CD4-positive, alpha-beta T cell (primary cell): ENCODE measurements at places on chromosomes 3 and 15. TPM values are rescaled to one million over a fixed set of nuclear protein-coding genes. Genes with fewer than 3 reads are reported as not detected.

DNA sequence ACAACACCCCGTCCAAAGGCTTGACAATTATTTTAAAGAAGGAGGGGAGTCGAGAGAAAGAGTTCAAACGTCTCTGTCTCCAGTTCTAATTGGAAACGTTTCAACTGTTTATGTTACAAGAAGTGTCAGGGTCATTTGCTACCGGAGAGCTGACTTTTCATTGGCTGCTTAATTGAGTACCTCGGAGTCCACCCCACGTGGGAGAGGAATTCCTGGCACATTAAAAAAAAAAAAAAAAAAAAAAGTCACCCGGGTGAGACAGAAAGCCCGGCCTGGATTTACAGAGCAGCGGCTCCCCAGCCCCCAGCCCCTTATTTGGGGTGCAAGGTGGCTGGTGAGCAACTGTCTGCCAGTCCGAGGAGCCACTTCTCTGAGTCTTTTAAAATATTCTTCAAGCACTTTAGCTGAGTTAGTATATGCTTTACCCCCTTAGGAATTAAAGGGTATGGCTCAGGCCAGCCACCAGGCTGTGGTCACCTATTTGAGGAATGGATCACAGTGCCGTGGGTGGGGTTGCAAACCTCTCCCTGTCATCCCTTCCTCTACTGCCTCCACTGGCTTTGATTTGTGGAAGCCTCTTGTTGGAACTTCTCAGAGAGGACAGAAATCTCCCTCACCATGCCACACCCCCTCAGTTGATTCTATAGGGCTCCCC is 3.9 kb upstream of the TLE3 start:
- no peaks in the 10 kb centered on the region for H3K36me3 ChIP-seq
- no peaks in the 10 kb centered on the region for H3K27me3 ChIP-seq
- no peak for DNase-seq
- no peak overlapping the region for H3K4me3 ChIP-seq
- peaks cover 36% of the 10 kb centered on the region for H3K4me1 ChIP-seq

- H3K4me1 ChIP-seq = no peaks in the 10 kb centered on the region
- peaks cover 92% of the 10 kb centered on the region for H3K36me3 ChIP-seq
- H3K4me3 ChIP-seq = no peak overlapping the region
Observed at GRCh38 chr3:37337481-37337880, 163.1 kb upstream of the LRRFIP2 start.

DNA sequence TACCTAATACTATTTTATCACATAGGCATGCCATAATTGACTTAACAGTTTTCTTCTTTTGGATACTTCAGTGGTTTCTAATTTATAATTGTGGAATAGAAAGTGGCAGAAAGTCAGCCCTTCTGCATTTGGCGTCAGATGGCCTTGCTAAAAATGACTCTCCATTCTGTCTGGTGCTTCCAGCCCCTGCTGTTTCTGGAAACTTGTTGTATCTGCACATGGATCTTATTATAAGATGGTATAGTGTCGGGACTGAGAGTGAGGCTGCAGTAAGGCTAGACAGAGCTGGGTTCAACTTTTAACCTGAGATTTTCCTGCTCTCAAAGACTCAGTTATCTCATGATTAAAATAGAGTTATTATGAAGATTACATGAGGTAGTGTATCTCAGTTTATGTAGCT is 74.8 kb upstream of the WDR72 start:
- H3K27me3 ChIP-seq = no peaks in the 10 kb centered on the region
- DNase-seq = no peak
- H3K4me3 ChIP-seq = no peak overlapping the region
- no peaks in the 10 kb centered on the region for H3K4me1 ChIP-seq

DNA sequence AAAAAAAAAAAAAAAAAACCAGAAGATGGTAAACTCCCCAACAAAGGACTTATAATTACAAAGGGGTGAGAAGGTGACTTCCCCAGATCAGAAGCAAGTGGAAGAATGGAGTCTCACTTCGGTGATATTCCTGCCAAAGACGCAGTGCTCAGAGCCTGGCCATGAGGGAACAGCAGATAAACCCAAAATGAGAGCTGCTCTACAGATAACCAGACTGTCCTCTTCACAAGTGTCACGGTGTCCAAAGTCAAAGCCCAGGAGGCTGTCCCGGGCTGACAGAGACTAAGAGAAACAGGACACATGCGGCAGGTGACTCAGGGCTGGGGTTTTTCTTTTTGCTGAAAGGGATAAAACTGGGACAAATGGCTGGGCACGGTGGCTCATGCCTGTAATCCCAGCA is 48.8 kb downstream of the HMCES start:
- DNase-seq = no peak
- H3K36me3 ChIP-seq = no peaks in the 10 kb centered on the region
- H3K4me3 ChIP-seq = no peak overlapping the region
- no peaks in the 10 kb centered on the region for H3K27me3 ChIP-seq

- no peaks in the 10 kb centered on the region for H3K36me3 ChIP-seq
- peaks cover 7% of the 10 kb centered on the region for H3K4me1 ChIP-seq
- H3K4me3 ChIP-seq = no peak overlapping the region
Observed at GRCh38 chr3:127685708-127686511, 13.2 kb downstream of the ABTB1 start.

- H3K36me3 ChIP-seq = no peaks in the 10 kb centered on the region
- no peak for DNase-seq
- H3K4me3 ChIP-seq = no peak overlapping the region
- H3K4me1 ChIP-seq = no peaks in the 10 kb centered on the region
Observed at GRCh38 chr3:186381424-186382216, 19.6 kb upstream of the DGKG start.

DNA sequence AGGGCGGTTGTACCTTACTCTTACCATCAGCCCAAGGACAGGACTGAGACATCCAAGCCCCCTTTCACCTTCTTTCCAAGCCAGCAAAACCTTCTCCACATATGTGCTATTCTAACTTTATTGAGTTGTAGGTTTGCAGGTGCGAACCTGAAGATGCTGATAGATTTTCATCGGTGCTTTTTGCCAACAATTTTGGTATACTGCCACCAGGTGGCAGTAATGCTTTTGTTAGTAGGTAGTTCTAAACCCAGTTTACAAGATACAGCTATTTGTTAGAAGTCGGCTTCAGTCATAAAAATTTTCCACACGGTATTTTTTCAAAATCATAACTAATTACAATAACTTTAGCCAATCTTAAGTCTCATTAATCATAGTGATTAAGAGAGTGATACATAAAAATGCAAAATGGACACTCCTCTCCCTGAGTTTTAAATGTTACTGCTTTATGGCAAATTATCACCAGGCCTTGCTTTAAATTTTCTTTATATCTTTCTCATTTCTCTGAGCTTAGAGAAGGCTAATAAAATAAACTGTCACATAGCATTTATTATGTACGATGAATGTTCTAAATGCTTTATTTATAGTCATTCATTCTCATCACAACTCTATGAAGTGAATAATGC is 636 bp downstream of the TBC1D21 start:
- no peak overlapping the region for H3K4me3 ChIP-seq
- H3K36me3 ChIP-seq = no peaks in the 10 kb centered on the region
- peaks cover 24% of the 10 kb centered on the region for H3K27me3 ChIP-seq
- no peaks in the 10 kb centered on the region for H3K4me1 ChIP-seq
- H3K27ac ChIP-seq = no peak overlapping the region

Gene SPINK8
- total RNA-seq = not detected

Gene LRRC31
- total RNA-seq = not detected

Gene ATR
- 29.5 TPM for total RNA-seq
